A549 treated with DMSO at 1 μM for 4 hours (cell line): ENCODE measurements at places on chromosomes 5 and 9. TPM values are rescaled to one million over a fixed set of nuclear protein-coding genes. Genes with fewer than 3 reads are reported as not detected.

The STPG3 gene
- total RNA-seq: not detected in 5 replicates

The APBA1 gene
- total RNA-seq: 0.17 to 0.47 TPM (median 0.27 TPM) in 5 replicates

The MELK gene
- total RNA-seq: 66.0 to 80.3 TPM (median 78.9 TPM) in 5 replicates

The CDH6 gene
- total RNA-seq: 0.10 to 0.42 TPM (median 0.20 TPM) in 5 replicates
